ENCODE measurements at places on chromosomes 16 and 17.

- DNase-seq, result no peak
These were observed 191.1 kb downstream of the C16orf78 start for GRCh38 chr16:49564496-49565229.

DNA sequence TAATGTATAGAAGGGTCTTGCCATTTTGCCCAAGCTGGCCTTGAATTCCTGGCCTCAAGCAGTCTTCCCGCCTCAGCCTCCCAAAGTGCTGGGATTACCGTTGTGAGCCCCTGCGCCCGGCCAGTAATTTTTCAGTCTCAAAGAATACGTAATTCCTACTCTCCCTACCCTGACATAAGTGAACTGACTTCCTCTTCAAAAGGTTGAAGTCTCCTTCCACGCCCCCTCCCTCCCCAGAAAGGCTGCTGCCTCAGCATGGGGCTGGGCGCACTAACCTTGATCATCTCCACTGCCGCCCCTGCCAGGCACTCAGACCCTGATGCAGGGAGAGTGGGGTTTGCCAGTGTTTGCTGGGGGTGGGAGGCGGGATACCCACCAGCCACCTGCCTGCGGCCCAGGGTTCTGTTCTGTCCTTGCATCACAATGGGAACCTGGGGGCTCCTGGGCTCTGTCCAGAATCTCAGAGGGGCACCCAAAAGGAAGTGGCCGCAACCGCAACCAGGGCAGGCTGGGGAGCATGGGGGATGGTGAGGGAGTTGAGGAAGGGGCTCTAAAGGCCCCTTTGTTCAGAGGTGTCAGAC is 27.5 kb downstream of the KIFC3 start:
- no peak for DNase-seq

DNA sequence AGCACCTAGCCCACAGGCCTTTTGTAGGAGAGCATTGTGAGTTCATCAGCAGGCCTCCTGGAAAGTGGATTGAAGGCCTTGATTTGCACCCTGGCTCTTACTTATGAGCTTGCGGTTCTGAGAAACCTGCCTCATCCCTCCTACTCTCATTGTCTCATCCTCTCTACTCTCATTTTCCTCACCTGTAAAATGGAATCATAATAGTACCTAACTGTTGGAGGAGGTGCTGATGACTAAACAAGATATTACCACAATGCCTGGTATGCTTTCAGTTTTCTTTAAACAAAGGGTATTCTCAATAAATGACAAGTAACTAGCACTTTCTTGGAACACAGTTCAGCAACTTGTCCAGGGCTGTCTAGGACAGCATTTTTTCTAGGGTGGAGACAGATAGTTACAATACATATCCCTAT is 243.1 kb upstream of the MAF start:
- no peak for DNase-seq

DNA sequence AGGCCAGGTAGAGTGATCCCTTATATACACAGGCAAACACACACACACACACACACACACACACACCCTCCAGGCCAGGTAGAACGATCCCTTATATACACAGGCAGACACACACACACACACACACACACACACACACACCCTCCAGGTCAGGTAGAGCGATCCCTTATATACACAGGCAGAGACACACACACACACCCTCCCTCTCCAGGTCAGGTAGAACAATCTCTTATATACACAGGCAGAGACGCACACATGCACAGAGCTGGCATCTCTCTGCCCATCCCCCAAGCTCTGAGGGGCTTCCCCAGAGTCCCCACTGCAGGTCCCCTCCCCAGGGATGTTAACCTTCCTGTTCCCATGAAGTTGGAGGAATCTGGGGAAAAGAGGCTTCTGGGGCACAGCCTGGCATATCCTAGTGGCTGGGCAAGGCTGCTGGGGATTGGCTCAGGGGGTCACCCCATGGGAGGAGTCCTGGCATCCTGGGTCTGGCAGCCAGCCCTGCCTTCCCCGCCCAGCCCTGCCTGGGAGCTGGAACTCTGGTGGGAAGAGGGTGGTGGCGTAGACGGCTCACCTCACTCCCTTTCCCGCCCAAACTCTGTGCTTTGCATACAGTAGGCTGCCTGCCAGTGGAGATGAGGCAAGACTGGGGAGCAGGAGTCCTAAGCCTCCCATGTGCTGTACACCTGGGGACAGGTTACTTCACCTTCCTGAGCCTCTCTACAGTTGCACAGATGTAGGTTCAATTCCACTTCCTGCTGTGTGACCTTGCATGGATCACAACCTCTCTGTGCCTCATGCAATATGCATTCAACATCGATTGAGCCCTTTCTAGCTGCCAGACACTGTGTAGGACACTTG is 41.8 kb downstream of the TEKT5 start:
- no peak for DNase-seq

- no peak for DNase-seq
These were observed 124.9 kb downstream of the CMIP start for GRCh38 chr16:81569361-81570034.

- DNase-seq, result no peak
These were observed 305.2 kb downstream of the SEC14L1 start for GRCh38 chr17:77445760-77446532.

- no peak for DNase-seq
These were observed 78.0 kb downstream of the RAP1GAP2 start for GRCh38 chr17:2874189-2874686.

- peak; percentile 92 for DNase-seq
These were observed at the start of gene CAPN15 for GRCh38 chr16:527015-527903. Gene CAPN15 (plus strand): TSS chr16:527712. CDS start chr16:546839, 19,127 bp downstream.

DNA sequence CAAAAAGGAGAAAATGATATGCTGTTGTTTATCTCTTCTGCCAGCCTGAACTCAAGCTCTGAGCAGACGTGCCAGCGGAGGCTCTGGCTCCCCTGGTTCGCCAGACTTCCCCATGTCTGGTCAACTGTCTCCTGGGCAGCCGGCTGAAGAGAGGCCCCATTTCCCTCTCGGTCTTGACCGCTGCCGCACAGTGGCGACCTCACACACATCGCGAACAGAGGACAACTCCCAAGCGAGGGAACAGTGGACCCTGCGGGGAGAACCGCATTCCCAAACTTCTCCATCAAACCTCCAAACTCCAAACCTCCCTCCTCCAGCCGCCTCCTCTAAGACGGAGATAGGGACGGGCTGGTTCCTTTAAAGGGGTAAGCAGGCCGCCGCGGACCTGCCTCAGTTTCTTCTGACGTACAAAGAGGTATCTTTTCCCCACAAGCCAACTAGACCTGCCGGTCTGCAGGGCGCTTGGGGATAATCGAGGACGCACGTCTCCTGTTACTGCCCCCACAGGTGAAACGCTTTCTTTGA is 24.9 kb upstream of the RFFL start:
- no peak for DNase-seq

DNA sequence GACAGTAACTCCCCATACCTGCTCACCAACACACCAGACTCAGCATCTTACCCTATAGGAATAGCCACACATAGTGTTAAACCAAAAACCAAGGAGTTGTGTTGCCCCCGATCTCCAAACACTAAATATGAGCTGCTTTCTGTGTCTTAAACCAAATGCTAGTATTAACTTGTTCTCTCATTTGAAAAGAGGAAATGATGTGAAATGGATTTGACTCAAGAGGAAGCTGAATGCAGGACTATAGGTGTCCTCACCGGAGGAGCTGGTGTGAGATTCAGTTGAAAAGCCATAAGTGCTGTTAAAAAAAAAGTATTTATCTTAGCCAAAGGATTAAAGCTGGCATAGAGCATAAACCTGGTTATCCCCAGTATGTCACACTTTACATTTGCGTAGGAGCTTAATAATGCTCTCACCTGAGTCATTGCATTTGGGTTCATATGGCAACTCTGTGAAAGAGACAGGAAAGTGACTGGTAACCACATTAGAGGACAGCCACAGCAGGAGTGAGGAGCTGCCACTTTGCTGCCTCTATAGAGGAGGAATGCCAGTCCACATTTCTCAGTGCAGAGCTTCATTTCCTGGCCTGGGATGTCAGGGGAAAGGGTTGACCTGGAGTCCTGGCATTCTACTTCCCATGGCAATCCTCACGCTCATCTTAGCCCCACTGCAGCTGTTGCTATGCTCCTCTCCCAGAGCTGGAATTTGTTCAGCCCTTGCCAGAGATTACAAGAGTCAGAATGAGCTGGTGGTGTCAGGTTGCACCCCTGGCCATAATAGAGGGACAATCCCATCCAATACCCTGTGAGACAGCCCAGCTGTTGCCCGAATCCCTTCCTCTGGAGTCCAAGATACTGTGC is 143.3 kb upstream of the ANKFN1 start:
- no peak for DNase-seq

- DNase-seq, result no peak
These were observed 1024.7 kb upstream of the GOT2 start for GRCh38 chr16:59758848-59759247.

- DNase-seq, result no peak
These were observed 15.9 kb downstream of the GNPTG start for GRCh38 chr16:1367486-1368174.

GRCh38 chr16:5001571-5001970 is 32.2 kb downstream of the NAGPA start:
- no peak for DNase-seq

- no peak for DNase-seq
These were observed 17.5 kb upstream of the SPNS2 start for GRCh38 chr17:4480929-4481898.

- DNase-seq, result no peak
These were observed 22.7 kb upstream of the MRPS23 start for GRCh38 chr17:57872536-57872935.

- peak; percentile 54 for DNase-seq
These were observed 37.7 kb downstream of the GINS2 start for GRCh38 chr16:85650844-85651628.

- no peak for DNase-seq
These were observed 163.4 kb downstream of the CMIP start for GRCh38 chr16:81607805-81608522.

GRCh38 chr16:63195336-63195735 is 1159.1 kb upstream of the CDH8 start:
- DNase-seq, result no peak

- DNase-seq, result no peak
These were observed 13.6 kb downstream of the TMEM220 start for GRCh38 chr17:10716218-10716617.

DNA sequence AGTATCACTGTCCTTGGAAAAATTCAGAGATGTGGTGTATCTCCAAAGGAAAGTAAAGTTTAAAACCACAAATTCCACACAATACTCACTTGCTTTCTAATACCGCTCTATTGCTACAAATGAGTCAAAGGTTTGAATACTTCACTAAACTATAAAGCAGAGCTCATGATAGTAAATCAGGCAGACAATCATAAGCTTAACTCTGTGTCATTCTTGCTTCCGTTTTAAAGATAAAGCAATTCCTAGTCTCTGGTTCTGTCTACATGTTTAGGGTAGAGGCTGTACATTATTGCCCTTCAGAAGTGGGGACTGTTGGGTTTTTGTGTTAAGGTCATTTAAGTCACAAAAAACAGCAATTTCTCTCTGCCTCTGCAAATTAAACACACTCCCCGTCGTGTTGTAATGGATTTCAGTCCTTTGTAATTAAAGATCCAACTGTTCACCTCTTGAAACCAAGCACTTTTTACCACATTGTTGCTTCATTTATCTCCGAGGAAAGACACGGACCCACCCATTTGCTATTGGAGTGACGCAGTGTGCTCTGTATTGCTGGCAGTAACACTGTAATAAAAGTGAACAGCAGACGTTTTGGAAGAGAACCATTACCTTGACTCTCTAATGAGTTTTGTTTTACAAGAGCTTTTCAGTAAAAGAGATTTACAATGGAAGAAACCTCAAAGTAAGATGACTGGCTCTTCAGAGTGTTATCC is 83.1 kb upstream of the CNTNAP4 start:
- no peak for DNase-seq

DNA sequence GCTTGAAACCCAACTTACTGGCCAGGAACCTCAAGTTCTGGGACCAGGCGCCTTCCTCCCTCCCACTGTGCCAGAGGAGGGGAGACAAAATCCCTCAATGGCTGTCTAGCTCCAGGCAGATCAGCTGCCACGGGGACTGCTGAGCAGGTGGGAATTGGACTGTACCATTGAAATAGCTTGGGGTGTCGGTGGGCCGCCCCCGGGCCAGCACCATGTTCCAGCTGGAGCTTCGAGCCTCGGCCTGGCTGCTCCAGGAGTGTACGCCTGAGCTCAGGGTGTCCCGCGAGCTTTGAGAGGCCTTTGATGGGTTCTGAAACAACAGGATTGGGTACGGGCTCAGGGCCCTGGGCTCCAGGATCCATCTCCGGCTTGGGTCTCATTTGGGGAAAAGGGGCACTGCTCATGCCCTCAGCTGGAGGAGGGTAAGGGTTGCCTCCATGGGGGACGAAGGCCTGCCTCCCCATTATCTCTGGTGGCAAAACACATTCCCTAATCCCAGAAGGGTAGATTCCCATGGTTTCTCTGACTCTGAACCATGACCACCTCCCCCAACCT is 4.6 kb upstream of the SPATA32 start:
- no peak for DNase-seq

DNA sequence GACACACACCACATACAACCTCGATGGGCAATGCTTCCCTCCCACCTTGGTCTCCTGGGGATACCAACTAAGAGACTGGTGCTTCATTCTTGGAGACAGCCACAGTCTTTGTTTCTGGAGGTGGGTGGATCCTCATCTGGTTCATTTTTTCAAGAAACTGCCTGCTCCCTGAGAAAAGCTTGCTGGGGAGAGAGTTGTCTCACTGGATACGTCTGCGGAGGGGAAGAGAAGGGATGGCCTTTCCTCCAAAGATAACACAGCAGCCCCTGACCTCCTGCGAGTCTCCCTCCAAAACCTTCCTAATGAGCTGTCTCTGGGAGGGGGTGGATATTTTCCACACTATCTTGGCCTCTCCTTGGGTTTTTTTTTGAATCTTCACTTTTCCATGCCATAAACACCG is 221.2 kb downstream of the SOX9 start:
- DNase-seq, result no peak

GRCh38 chr16:52573365-52574299 is 26.7 kb upstream of the TOX3 start:
- no peak for DNase-seq

DNA sequence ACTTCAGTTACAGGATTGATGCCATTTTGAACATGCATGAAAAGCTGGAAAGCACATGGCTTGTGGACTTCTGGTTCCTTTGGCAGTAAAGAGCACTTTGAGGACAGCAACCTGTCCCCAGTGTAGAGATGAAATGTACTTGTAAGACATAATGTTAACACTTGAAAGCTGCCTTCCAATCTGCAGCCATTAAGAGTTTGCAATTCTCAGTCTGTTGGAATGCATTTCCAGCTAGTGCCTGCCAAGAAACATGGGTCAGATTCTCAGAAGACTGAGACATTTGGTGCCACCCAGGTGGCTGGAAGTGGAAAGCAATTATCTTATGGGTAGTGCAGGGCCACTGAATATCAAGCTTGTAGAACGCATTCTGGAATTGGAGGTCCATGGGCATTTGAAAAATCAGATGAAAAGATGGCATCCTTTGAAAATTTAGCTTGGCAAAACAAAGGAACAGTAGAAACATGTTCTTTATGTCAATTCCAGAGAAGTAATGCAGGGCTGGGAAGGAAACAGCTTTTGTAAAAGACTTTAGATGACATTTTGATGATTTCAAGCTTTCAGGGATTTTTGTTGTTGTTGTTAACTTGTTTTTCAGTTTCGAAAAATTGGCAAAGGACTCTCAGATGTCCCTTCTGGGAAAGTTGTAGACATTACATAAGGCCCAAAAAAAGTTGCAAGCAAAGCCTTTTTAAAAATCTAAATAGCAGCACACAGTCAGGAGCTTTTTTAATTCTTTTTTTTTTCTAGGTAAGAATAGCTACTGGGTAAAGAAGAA is 147.0 kb downstream of the ABCA8 start:
- no peak for DNase-seq

GRCh38 chr16:2364638-2365210 is 24.2 kb upstream of the ABCA3 start:
- no peak for DNase-seq

Measured in NCI-H1092 (cell line).